ENCODE measurements at places on chromosomes 1 and 21. TPM values are rescaled to one million over a fixed set of nuclear protein-coding genes. Genes with fewer than 3 reads are reported as not detected.

PRCC gene
- total RNA-seq: 74.1 TPM

OR2L13 gene
- not detected for total RNA-seq

- no peak for DNase-seq
- H3K36me3 ChIP-seq: no peaks in the 10 kb centered on the region
- H3K4me3 ChIP-seq: no peak overlapping the region
- H3K27ac ChIP-seq: no peak overlapping the region
Measured at GRCh38 chr1:191714845-191715244, 443.4 kb upstream of the RGS18 start.

DNA sequence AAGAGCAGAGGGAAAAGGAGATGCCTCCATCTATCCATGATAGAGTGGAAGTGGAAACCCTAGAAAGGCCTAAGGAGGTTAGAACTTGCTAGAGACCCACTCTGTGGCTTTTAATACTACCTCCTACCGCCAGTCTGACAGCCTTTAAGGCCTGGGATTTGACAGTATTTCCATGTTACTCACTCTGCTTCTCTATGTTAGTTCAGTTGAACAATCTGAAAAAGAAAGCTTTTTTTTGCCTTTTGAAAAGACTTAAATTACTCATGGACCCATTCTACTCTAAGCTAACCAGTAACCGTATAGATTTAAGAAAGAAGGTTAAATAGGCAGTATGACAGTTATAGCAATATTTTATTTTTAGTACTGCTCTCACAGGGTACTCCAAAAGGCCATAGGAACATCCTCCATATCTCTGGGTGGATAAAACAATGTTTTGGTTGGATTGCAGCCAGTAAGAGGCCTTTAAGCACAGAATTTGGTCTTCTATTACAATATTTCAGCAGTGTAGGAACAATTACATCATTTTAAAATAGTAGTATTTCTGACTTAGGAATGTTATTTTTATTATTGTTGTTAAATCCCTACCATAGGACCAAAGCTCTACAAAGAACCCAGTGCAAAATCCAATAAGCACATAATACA lies 15.9 kb upstream of the GPR25 start:
- H3K27me3 ChIP-seq: peaks cover 8% of the 10 kb centered on the region
- no peak overlapping the region for H3K4me3 ChIP-seq
- peaks cover 7% of the 10 kb centered on the region for H3K4me1 ChIP-seq
- no peak overlapping the region for H3K27ac ChIP-seq
- no peak for DNase-seq
- H3K36me3 ChIP-seq: no peaks in the 10 kb centered on the region

ACKR1 gene
- not detected for total RNA-seq

- peaks cover 5% of the 10 kb centered on the region for H3K27me3 ChIP-seq
- H3K36me3 ChIP-seq: peaks cover 16% of the 10 kb centered on the region
- no peak for DNase-seq
- peak overlapping the region; percentile 90 for H3K27ac ChIP-seq
Measured at GRCh38 chr1:87327376-87328271, 1.1 kb upstream of the LMO4 start.

CA6 gene
- total RNA-seq: not detected

GRCh38 chr1:235997049-235997448 lies 67.8 kb downstream of the NID1 start:
- peaks cover 12% of the 10 kb centered on the region for H3K36me3 ChIP-seq
- peaks cover 65% of the 10 kb centered on the region for H3K4me1 ChIP-seq
- H3K27ac ChIP-seq: peak overlapping the region; percentile 59
- no peaks in the 10 kb centered on the region for H3K27me3 ChIP-seq
- no peak for DNase-seq
- H3K4me3 ChIP-seq: no peak overlapping the region

- DNase-seq: peak; percentile 39
- H3K4me3 ChIP-seq: no peak overlapping the region
- no peak overlapping the region for H3K27ac ChIP-seq
- H3K36me3 ChIP-seq: no peaks in the 10 kb centered on the region
Measured at GRCh38 chr1:9121496-9122409, 7.1 kb downstream of the GPR157 start.

IQGAP3 gene
- total RNA-seq: 19.7 TPM

- peaks cover 65% of the 10 kb centered on the region for H3K36me3 ChIP-seq
- peak overlapping the region; percentile 96 for H3K4me3 ChIP-seq
- peak; percentile 96 for DNase-seq
- no peaks in the 10 kb centered on the region for H3K27me3 ChIP-seq
- peak overlapping the region; percentile 99 for H3K27ac ChIP-seq
Measured at GRCh38 chr1:6026095-6026809, 19.4 kb upstream of the KCNAB2 start.

- H3K36me3 ChIP-seq: no peaks in the 10 kb centered on the region
- H3K4me1 ChIP-seq: peaks cover 36% of the 10 kb centered on the region
- no peaks in the 10 kb centered on the region for H3K27me3 ChIP-seq
- DNase-seq: peak; percentile 9
- H3K4me3 ChIP-seq: no peak overlapping the region
- H3K27ac ChIP-seq: no peak overlapping the region
Measured at GRCh38 chr1:117636637-117637425, 31.0 kb downstream of the TENT5C start.

DNA sequence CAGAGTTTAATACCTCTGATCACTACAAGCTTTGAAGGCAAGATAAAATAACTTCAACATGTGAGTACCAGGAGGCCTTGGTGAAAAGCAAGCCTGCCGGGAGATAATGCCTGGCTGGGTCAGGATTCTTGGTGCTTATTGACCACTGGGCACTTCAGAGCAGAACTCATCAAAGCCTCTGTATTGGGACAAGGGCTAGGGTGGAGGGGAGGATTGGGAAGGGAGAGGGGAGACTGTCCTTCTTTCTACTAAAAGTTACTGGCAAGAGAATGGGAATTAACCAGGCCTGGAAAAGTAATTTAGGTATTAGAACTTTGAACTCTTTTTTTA lies 35.2 kb downstream of the NEK2 start:
- no peaks in the 10 kb centered on the region for H3K36me3 ChIP-seq
- no peak for DNase-seq
- no peak overlapping the region for H3K4me3 ChIP-seq
- H3K4me1 ChIP-seq: peaks cover 9% of the 10 kb centered on the region
- H3K27me3 ChIP-seq: peaks cover 2% of the 10 kb centered on the region

MYOC gene
- not detected for total RNA-seq

GRCh38 chr1:31910933-31911332 lies 27.2 kb downstream of the PTP4A2 start:
- no peaks in the 10 kb centered on the region for H3K27me3 ChIP-seq
- DNase-seq: no peak
- H3K36me3 ChIP-seq: peaks cover 97% of the 10 kb centered on the region
- H3K27ac ChIP-seq: peak overlapping the region; percentile 61
- no peak overlapping the region for H3K4me3 ChIP-seq
- peaks cover 51% of the 10 kb centered on the region for H3K4me1 ChIP-seq

- peak; percentile 59 for DNase-seq
- no peaks in the 10 kb centered on the region for H3K27me3 ChIP-seq
- H3K4me3 ChIP-seq: no peak overlapping the region
- peaks cover 23% of the 10 kb centered on the region for H3K4me1 ChIP-seq
- H3K27ac ChIP-seq: no peak overlapping the region
Measured at GRCh38 chr1:35544976-35545375, 12.2 kb downstream of the KIAA0319L start.

RAB3B gene
- total RNA-seq: 0.03 TPM

DNA sequence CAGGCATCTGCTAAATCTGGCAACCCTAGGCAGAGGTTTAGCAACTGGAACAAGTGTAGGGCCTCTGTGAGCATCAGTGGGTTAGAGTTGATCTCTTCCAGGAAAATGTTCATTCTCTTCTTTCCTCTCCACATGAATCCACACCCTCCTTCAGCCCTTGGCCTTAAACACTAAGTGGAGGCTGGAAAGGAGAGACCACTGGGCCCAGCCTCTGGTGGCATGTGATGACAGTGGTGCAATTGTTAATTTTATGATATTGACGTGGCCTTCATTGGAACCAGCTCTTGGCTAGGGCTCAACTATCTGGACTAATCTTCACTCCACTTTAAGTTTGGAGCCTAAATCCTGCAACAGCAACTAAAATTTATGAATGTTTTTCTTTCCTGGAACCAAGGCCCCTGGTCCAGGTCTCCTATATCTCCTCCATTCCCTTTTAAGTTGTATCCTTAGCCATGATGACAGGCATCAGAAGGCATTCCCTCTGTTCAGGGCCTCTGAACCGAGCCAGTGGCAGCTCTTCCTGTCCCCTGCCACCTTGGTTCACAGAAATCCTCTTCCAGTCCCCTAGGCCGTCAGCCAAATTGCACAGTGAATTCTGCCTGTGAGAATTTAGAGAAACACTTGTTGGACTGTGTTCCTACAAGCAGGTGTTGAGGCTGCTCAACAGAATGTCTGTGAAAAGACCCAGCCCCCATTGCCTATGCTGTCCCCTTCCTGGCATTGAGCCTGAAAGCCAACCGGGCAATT lies 132.2 kb downstream of the PSMG1 start:
- H3K36me3 ChIP-seq: no peaks in the 10 kb centered on the region
- no peak for DNase-seq
- no peaks in the 10 kb centered on the region for H3K27me3 ChIP-seq
- no peak overlapping the region for H3K27ac ChIP-seq
- H3K4me3 ChIP-seq: no peak overlapping the region
- H3K4me1 ChIP-seq: no peaks in the 10 kb centered on the region

LRRC38 gene
- total RNA-seq: not detected

DNA sequence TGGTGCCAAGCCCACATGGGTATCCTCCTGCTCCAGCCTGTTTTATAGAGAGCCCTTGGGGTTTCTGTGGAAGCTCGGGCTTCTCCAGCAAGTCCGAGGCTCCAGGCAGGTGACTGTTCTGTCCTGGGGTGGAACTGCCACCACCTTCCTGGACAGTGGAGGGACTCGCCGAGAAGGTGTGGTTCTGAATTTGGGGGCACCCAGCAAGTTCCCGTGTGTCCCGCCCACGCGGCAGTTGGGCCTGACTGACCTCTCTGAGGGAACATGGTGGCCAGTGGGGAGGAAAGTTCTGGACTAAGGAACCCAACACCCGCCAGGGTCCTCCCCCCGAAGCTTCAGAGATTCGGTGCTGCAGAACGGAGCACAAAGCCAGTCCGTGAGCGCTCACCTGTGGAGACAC lies 158.1 kb upstream of the C1orf174 start:
- H3K27me3 ChIP-seq: no peaks in the 10 kb centered on the region
- no peaks in the 10 kb centered on the region for H3K4me1 ChIP-seq
- DNase-seq: no peak
- H3K27ac ChIP-seq: no peak overlapping the region

LAX1 gene
- 23.2 TPM for total RNA-seq

MEGF6 gene
- total RNA-seq: 20.2 TPM

DNAJC8 gene
- total RNA-seq: 100 TPM

BLZF1 gene
- total RNA-seq: 48.1 TPM

WNT9A gene
- 2.0 TPM for total RNA-seq

UQCRHL gene
- total RNA-seq: 1.6 TPM

GRCh38 chr1:85274969-85275453 lies 1.4 kb downstream of the BCL10 start:
- H3K27ac ChIP-seq: peak overlapping the region; percentile 80
- H3K4me1 ChIP-seq: peaks cover 54% of the 10 kb centered on the region
- H3K27me3 ChIP-seq: peaks cover 12% of the 10 kb centered on the region
- peak overlapping the region; percentile 80 for H3K4me3 ChIP-seq

S100A6 gene
- 781 TPM for total RNA-seq

RORC gene
- total RNA-seq: 25.4 TPM

DNA sequence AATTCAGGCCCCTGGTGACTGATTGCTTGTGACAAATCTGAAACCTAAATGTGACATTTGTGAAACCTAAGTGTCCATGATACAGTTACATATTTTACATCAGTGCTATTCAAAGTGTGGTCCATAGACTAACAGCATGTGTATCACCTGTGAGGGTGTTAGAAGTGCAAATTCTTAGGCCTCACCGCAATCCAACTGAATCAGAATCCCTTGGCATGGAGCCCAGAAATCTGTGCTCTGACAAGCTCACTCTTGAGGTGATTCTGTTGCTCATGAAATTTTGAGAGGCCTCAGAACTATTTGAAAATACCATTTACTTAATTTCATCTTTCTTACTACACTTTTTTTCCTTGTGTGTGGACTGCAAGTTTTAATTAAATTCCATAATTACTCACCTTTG lies 587.9 kb downstream of the ADGRL2 start:
- H3K4me3 ChIP-seq: no peak overlapping the region
- H3K27me3 ChIP-seq: no peaks in the 10 kb centered on the region
- H3K27ac ChIP-seq: no peak overlapping the region
- no peak for DNase-seq

- no peak overlapping the region for H3K4me3 ChIP-seq
- H3K4me1 ChIP-seq: no peaks in the 10 kb centered on the region
- H3K27me3 ChIP-seq: no peaks in the 10 kb centered on the region
- no peak for DNase-seq
- H3K27ac ChIP-seq: no peak overlapping the region
Measured at GRCh38 chr1:103056423-103056822, 51.9 kb downstream of the COL11A1 start.

DNA sequence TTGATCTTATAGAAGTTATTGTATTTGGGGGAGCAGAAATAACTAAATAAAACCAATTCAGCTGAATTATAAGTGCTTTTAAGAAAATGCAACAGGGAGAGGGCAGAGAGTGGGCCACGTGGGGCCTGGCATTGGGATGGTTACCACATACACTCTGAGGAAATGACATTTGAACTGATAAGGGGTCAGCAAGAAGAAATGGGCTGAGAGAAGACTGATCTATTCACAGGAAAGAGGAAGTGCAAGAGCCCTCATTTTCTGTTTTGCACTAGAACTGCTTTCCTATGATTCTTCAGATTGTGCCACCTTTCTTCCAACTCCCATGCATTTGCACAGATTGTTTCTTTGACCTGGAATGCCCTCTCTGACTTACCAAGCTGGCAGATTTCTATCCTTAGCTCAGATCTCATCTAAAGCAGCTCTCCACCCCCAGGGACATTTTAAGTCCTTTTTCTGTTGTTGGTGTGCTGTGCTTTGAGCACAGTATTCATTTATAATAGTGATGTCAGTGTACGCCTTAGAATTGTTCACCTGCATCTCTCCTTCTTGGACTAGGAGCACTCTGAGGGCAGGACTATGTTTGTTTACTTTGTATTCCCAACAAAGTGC lies 115.9 kb downstream of the FGGY start:
- no peak overlapping the region for H3K27ac ChIP-seq
- DNase-seq: no peak
- no peaks in the 10 kb centered on the region for H3K36me3 ChIP-seq

TDRD5 gene
- not detected for total RNA-seq

- no peak overlapping the region for H3K27ac ChIP-seq
- no peak overlapping the region for H3K4me3 ChIP-seq
- H3K4me1 ChIP-seq: no peaks in the 10 kb centered on the region
- DNase-seq: no peak
Measured at GRCh38 chr1:97396463-97396862, 524.4 kb downstream of the DPYD start.

ANKRD34A gene
- total RNA-seq: 3.7 TPM

KCNJ15 gene
- total RNA-seq: not detected

GALNT2 gene
- total RNA-seq: 18.7 TPM

FAM72A gene
- 31.6 TPM for total RNA-seq
